HFFc6 (cell line): ENCODE measurements at places on chromosomes 4 and X. TPM values are rescaled to one million over a fixed set of nuclear protein-coding genes. Genes with fewer than 3 reads are reported as not detected.

The SRPX2 gene
- total RNA-seq, result 16.8 and 24.5 TPM in 2 replicates

The CENPVL2 gene
- total RNA-seq, result not detected in 3 replicates

The PLP1 gene
- total RNA-seq, result 0.32 to 0.83 TPM (median 0.81 TPM) in 3 replicates

The STS gene
- total RNA-seq, result 12.6 to 13.6 TPM (median 13.5 TPM) in 3 replicates

The PAK3 gene
- not detected in 2 replicates for total RNA-seq

The RENBP gene
- total RNA-seq, result 0.31 TPM in 1 of 3 replicates, not detected in the others

The SH3BP2 gene
- 20.7 to 28.5 TPM (median 26.2 TPM) in 3 replicates for total RNA-seq

The GAGE1 gene
- total RNA-seq, result not detected in 3 replicates

The PRSS12 gene
- 57.1 to 77.2 TPM (median 73.4 TPM) in 3 replicates for total RNA-seq

The SCML2 gene
- total RNA-seq, result 1.1 to 2.2 TPM (median 2.0 TPM) in 3 replicates

The PPP2R2C gene
- 0.23 TPM in 1 of 2 replicates, not detected in the other for total RNA-seq

GRCh38 chr4:53240573-53240972 lies 125.3 kb downstream of the SCFD2 start:
- H3K27ac ChIP-seq, result no peak overlapping the region
- H3K4me1 ChIP-seq, result peaks cover 30% of the 10 kb centered on the region
- no peak for DNase-seq
- H3K27me3 ChIP-seq, result no peaks in the 10 kb centered on the region

GRCh38 chrX:71256856-71257255 lies 2.9 kb upstream of the ZMYM3 start:
- H3K4me3 ChIP-seq, result no peak overlapping the region
- H3K4me1 ChIP-seq, result peaks cover 12% of the 10 kb centered on the region
- H3K36me3 ChIP-seq, result no peaks in the 10 kb centered on the region
- no peak for DNase-seq
- no peaks in the 10 kb centered on the region for H3K27me3 ChIP-seq

DNA sequence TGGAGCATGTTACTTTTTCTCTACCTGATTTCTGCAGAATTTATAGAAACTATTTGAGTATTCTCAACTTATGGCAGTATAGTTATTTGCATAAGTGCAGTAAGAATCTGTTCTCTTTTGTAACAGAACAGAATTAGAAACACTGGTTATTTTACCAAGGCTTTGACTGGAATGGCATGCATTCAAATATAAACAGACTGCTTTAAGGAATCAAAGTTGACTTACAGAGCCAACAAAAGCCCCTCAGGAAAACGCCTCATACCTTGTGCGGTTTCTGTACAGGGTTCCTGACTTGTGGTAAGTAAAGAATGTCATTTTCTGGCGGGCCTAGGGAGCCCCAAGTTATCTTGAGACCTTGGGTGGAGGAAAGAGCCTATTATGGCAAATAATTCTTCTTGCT lies 97.1 kb downstream of the GPR143 start:
- peak; percentile 11 for DNase-seq
- H3K36me3 ChIP-seq, result peaks cover 19% of the 10 kb centered on the region
- H3K27me3 ChIP-seq, result peaks cover 1% of the 10 kb centered on the region; the same call in 1 of the 2 replicates
- peaks cover 53% of the 10 kb centered on the region for H3K4me1 ChIP-seq

GRCh38 chrX:107716118-107716684 lies 59.4 kb downstream of the TSC22D3 start:
- no peak for DNase-seq
- H3K27ac ChIP-seq, result peak overlapping the region; percentile 98
- H3K36me3 ChIP-seq, result no peaks in the 10 kb centered on the region
- H3K4me3 ChIP-seq, result peak overlapping the region; percentile 98

DNA sequence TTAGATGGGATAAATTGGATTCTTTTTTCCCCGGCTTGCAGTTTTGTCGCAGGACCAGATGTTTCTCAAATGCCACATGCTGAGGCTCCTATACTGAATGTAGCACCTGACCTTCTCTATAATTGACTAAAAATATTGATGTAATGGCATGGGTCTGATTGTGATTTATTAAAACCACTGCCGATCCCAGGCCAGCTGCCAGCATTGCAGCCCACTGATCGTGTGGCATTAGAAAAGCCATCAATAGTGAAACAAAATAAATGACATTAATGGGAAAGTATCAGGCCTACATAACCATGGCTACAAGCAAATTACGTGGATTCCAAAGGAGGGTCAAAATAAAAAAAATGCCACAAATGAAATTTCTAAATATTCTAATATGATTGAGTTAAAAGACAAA lies 98.7 kb downstream of the MAB21L2 start:
- no peak for DNase-seq
- no peak overlapping the region for H3K4me3 ChIP-seq
- H3K27ac ChIP-seq, result no peak overlapping the region

GRCh38 chrX:7054219-7055216 lies 93.0 kb upstream of the STS start:
- H3K4me1 ChIP-seq, result no peaks in the 10 kb centered on the region
- no peaks in the 10 kb centered on the region; the same call in 1 of the 2 replicates for H3K27me3 ChIP-seq
- no peak for DNase-seq
- H3K4me3 ChIP-seq, result no peak overlapping the region
- H3K36me3 ChIP-seq, result peaks cover 20% of the 10 kb centered on the region
- H3K27ac ChIP-seq, result no peak overlapping the region

DNA sequence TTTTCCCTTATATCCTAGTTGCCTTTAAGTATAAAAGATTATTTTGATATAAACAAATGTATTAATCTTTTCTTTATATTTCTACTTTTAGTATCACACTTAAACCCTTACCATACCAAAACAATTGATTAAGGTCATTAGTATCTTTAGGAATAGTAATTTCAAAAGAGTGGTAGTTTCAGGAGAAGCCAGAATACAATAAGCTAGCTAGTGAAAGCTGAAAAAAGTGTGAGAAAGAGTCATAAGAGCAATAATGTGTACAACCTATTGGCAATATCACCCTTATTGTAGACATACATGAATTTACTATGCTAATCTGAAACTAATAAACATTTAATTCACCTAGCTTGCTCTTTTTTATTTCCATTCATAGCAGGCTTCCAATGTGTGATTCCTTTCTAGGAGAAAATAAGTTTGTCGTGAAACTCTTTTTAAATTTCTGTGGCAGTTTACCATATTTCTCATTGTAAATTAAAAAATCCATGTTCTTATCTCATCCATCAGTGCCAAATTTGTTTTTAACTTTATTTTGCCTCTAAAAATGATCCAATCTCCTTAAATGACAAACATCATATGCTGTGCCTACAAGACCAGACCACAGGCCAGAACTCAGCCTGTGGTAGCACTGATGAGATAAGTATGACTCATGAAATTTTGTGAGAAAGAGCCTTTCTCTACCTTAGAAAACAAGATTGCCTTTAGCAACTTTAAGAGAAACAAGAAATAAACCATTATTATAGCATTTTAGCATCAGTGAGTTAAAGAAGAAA lies 8.1 kb downstream of the NEK1 start:
- H3K27ac ChIP-seq, result peak overlapping the region; percentile 51
- H3K27me3 ChIP-seq, result no peaks in the 10 kb centered on the region
- H3K4me1 ChIP-seq, result peaks cover 27% of the 10 kb centered on the region
- DNase-seq, result peak; percentile 69

DNA sequence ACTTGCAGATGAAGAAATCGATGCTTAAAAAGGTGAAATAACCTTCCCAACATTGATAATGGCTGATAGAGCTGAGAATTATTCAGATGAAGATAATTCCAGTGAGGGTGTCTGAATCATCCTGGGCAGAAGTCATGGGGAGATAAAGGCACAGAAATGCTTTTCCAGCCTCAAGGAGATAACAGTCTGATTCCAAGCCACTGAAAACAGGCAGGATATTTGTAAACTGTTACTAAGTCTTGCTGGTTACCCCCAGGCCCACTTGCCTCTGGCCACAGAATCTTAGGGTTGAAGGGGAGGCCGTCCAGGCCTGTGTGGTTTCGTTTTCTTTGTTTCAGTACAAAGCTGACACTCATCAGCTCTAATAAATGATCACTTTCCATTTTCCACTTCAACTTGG lies 158.5 kb downstream of the SH3KBP1 start:
- H3K4me3 ChIP-seq, result no peak overlapping the region
- H3K27me3 ChIP-seq, result no peaks in the 10 kb centered on the region
- H3K36me3 ChIP-seq, result no peaks in the 10 kb centered on the region
- no peak overlapping the region for H3K27ac ChIP-seq
- peaks cover 5% of the 10 kb centered on the region; the same call in 1 of the 2 replicates for H3K4me1 ChIP-seq

DNA sequence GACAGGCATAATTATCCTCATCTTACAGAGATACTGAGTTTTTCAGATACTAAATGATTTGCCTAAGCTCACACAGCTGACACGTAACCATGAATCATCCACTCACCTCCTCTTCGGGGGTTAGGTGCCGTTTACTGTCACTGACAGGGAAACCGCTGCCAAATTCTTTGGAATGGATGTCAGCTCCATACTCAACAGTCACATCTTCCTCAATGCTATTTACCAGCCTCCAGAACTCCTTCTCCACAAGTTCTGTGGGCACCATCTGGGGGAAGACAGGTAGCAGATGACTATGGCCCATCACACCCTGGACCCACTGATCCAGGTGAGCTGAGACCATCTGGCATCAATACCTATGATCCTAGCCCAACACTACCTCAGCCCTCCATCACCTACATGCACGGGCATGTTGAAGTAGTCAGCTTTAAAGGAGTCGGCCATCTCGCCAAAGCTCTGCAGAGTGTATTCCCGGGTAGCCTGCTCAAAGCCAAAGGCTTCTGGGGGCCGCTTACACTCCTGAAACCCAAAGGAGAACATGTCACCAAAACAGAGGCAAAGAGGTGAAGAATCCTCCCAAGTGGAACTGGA lies 13.5 kb downstream of the KDM5C start:
- H3K27ac ChIP-seq, result peak overlapping the region; percentile 65
- no peak overlapping the region for H3K4me3 ChIP-seq
- peaks cover 16% of the 10 kb centered on the region for H3K4me1 ChIP-seq
- H3K27me3 ChIP-seq, result no peaks in the 10 kb centered on the region; the same call in 1 of the 2 replicates

DNA sequence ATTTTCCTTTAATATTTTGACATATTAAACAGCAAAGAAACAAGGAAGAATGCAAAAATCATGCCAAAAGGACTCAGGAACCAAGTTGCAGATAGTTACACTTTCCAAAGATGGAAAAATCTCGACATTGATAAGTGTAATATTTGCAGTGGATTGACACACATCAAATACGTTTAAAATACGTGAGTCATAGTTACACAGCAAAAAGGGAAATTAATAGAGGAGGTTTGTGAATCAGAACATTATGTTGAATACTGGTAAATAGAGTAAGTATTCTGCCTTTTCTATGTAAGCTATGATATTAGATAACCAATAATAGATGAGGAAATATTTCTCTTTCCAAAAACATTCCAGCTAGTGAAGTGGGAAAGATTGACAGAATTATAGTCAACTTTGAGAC lies 1761.3 kb upstream of the IGFBP7 start:
- H3K4me1 ChIP-seq, result no peaks in the 10 kb centered on the region
- H3K27me3 ChIP-seq, result no peaks in the 10 kb centered on the region
- H3K4me3 ChIP-seq, result no peak overlapping the region

GRCh38 chrX:135713795-135714194 lies 356 bp downstream of the CT45A1 start:
- H3K36me3 ChIP-seq, result no peaks in the 10 kb centered on the region
- no peak overlapping the region for H3K4me3 ChIP-seq
- H3K27me3 ChIP-seq, result no peaks in the 10 kb centered on the region; the same call in 1 of the 2 replicates

- no peak for DNase-seq
- H3K27ac ChIP-seq, result no peak overlapping the region
- H3K27me3 ChIP-seq, result peaks cover 31% of the 10 kb centered on the region
- no peak overlapping the region for H3K4me3 ChIP-seq
These were observed 20.6 kb upstream of the KIAA0232 start for GRCh38 chr4:6761649-6762615.

- H3K27ac ChIP-seq, result no peak overlapping the region
- no peaks in the 10 kb centered on the region for H3K27me3 ChIP-seq
- peak overlapping the region; percentile 89 for H3K4me3 ChIP-seq
- H3K36me3 ChIP-seq, result no peaks in the 10 kb centered on the region; the same call in 1 of the 2 replicates
- no peak for DNase-seq
- H3K4me1 ChIP-seq, result peaks cover 7% of the 10 kb centered on the region; the same call in 1 of the 2 replicates
These were observed 411 bp upstream of the GPRASP1 start for GRCh38 chrX:102650903-102651241.

DNA sequence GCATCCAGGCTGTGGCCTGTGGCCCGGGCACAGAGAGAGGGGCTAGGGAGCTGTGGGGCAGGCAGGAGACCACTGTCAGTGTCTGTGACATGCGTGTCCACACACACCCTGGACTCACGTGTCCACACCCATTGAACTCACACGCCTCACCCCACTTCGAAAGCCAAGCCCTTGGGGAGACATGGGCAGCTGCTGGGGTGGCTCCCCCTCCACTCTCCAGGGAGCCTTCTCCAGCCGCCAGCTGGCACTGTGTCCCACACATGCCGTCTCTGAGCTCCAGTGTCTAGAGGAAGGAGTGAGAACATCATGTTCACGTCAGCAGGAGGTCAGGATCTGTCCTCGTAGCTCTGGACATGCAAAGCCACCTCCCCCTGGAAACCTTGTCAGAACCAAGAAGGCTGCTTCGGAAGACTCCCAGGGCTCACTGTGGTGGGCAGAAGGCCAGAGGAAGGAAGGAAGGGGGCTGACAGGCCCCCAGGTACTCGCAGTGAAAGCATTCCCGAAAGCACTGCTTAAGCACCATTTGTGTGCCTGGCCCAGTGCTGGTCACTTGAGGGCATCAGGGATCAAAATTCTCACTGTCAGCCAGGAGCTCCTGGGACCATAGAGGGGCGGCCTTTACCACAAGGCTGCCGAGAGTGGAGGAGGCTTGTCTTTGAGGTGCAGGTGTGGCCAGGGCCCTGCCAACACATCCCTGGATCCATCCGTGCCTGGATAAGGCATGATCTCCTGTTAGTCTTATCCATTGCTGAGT lies 61.4 kb downstream of the HTRA3 start:
- H3K4me3 ChIP-seq, result no peak overlapping the region
- peaks cover 4% of the 10 kb centered on the region for H3K36me3 ChIP-seq
- DNase-seq, result no peak
- peaks cover 3% of the 10 kb centered on the region for H3K4me1 ChIP-seq
- peaks cover 23% of the 10 kb centered on the region for H3K27me3 ChIP-seq
- H3K27ac ChIP-seq, result no peak overlapping the region

DNA sequence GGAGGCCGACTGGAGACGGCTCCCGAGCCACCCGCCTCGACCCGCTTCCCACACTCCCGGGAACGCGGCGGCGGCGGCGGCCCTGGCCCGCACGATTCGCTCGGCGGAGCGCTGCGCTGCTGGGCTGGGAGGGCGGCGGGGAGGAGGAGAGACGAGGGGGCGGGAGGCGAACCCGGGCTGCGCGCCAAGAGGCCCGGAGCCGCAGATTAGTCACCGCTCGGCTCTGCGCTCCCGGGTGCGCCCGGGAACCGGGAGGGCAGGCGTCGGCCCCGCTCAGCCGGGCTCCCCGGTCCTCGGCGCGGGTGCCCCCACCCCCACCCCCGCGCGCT lies 11.2 kb upstream of the BCOR start:
- no peaks in the 10 kb centered on the region for H3K36me3 ChIP-seq
- DNase-seq, result peak; percentile 58
- peaks cover 16% of the 10 kb centered on the region for H3K4me1 ChIP-seq

- no peaks in the 10 kb centered on the region for H3K36me3 ChIP-seq
- no peaks in the 10 kb centered on the region for H3K27me3 ChIP-seq
- no peak overlapping the region for H3K4me3 ChIP-seq
These were observed 781.4 kb downstream of the PCDH18 start for GRCh38 chr4:136750897-136751296.
